Thymus (tissue), 14 donors: ENCODE measurements at places on chromosomes 16 and 17.

GRCh38 chr17:78340183-78340955, 19.5 kb downstream of the SOCS3 start:
- peaks cover 11% of the 10 kb centered on the region for H3K27me3 ChIP-seq
- DNase-seq = no peak
- peaks cover 33% of the 10 kb centered on the region for H3K4me1 ChIP-seq
- H3K4me3 ChIP-seq = no peak overlapping the region

DNA sequence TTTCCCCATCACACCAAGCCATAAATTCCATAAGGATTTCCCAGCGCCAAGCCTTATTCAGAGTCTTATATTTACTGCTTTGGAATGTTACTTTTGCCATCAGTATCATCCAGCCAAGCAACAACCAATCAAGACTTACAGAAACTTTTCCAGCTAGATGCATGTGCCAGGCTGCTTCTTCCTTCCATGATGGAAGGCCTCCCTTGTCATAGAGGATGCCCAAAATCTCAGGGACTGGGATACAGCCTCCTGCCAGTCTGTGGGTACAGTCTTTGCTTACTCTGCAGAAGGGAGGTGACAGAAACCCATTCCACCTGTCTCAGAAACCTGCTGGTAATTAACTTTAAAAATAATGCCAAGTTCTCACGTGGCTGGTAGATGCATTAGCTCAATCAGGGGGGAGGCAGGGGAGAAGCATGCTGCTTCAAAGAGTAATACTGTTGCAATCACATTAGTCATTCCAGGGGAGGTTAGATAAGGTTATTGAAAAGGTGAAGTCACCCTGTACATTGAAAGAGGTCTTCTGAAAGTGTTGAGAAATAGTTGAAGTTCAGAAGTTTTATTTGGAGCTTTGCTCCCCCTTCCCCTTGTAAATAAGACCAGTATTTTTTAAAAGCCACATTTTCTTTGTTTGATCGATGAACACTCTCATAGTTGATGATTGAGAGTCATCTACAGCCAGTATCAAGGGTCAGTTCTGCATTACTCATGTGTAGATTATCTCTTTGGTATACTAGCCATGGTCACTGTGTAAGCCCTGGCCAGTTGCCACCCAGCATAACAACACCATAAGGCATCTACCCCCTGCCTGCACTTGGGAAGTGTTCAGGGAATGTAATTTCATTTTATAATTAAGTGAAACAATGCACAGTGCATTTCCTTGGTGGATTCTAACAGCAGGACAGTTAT, 22.2 kb downstream of the HLF start:
- H3K27me3 ChIP-seq = no peaks in the 10 kb centered on the region
- H3K36me3 ChIP-seq = no peaks in the 10 kb centered on the region
- DNase-seq = no peak

DNA sequence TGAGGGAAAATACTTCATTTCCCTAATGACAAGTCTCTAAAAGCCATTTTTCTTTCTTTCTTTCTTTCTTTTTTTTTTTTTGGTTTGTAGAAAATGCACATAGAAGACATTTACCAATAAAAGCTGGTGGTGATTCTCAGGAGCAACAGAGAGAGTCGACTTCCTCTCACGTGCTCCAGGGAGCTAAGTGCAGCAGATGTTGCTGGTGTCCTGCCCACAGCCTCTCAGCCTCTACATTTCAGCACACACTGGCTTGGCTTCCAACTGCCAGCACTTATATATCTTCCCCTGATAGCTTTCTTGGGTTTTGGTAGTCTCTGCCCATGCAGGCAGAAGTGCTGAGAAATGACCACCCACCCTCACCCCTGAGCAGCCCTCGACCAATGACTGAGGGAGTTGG, 58.4 kb upstream of the MARCHF10 start:
- H3K27me3 ChIP-seq = no peaks in the 10 kb centered on the region
- no peaks in the 10 kb centered on the region for H3K4me1 ChIP-seq
- no peak overlapping the region for H3K4me3 ChIP-seq
- no peaks in the 10 kb centered on the region for H3K36me3 ChIP-seq
- no peak for DNase-seq

GRCh38 chr17:58336456-58337209, 8.0 kb upstream of the TSPOAP1 start:
- H3K4me3 ChIP-seq = peak overlapping the region; percentile 84
- peaks cover 25% of the 10 kb centered on the region for H3K4me1 ChIP-seq
- peaks cover 14% of the 10 kb centered on the region for H3K36me3 ChIP-seq
- no peaks in the 10 kb centered on the region for H3K27me3 ChIP-seq

DNA sequence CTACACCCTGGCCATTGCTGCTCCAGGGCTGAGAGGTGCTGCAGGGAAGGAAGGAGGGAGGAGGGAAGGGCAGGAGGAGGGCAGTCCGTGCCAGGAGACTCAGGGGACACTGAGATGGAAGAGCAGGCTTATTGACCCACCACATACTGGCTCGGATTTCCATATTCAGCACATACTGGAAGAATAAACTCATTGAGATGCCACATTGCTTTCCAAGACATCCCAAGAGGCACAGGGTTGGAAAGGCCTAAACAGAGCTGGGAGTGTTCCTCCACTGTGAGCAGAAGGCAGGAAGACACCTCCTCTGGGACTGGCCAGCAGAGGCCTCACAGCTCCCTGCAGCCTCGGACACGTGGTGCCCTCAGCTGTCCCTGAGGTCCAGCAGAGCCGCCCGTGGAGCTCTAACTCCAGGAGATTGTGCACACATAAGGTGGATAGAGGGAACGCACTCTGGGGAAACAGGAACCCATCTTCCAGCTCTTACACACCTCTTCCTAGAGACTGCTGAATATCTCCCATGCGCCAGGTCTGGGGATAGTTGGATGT, 17.4 kb downstream of the CCDC182 start:
- H3K27ac ChIP-seq = no peak overlapping the region
- H3K4me1 ChIP-seq = no peaks in the 10 kb centered on the region
- no peak overlapping the region for H3K4me3 ChIP-seq
- no peaks in the 10 kb centered on the region for H3K36me3 ChIP-seq
- no peak for DNase-seq

GRCh38 chr16:81481207-81481821, 36.7 kb downstream of the CMIP start:
- DNase-seq = peak; percentile 41
- no peaks in the 10 kb centered on the region for H3K27me3 ChIP-seq
- H3K36me3 ChIP-seq = peaks cover 6% of the 10 kb centered on the region
- H3K4me3 ChIP-seq = no peak overlapping the region
- no peak overlapping the region for H3K27ac ChIP-seq

DNA sequence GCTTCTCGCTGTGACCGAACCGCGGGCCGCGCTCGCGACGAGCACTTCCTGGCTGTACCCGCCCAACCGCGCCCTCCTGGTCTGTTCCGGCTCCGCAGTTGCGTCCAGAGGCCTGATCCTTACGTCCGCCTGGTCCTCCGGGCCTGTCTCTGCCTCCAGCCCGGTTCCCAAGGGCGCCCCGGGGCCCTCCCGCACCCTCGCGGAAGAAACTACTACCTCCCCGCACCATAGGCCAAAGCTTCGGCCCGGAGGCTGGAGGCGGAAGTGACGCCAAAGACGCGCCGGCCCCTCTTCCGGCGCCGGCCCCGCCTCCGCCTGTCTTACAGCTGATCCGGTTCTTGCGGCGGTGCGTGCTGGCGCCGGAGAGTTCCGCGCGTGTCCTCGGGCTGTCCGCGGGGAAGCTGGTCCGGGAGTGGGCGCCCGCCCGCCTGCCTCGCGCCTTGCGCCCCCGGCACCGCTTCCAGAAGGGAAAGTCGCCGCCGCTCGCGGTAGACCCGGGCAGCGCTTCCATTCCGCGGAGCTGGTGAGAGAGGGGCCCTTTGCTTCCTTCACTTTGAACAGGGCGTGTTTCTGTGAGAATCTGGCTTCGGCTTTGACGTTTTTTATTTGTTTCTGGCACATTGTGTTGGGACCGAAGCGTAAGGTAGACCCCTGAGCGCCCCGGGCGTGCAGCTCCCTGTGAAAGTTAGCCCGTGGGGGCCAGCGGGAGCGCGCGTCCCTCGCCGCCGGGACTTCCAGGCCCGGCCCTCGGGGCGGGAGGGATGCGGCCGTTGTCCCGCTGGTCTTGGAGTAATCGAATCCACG, at the start of gene ZNF778:
ZNF778 (plus strand) TSS at position 316 of the 804 bp plus-strand sequence. CDS start 3,425 bp downstream, outside the sequence.
- DNase-seq = peak; percentile 63
- peak within 1 kb of the TSS; percentile 98 for H3K27ac ChIP-seq
- no peaks in the 10 kb centered on the region for H3K27me3 ChIP-seq
- peak within 1 kb of the TSS; percentile 95 for H3K4me3 ChIP-seq

DNA sequence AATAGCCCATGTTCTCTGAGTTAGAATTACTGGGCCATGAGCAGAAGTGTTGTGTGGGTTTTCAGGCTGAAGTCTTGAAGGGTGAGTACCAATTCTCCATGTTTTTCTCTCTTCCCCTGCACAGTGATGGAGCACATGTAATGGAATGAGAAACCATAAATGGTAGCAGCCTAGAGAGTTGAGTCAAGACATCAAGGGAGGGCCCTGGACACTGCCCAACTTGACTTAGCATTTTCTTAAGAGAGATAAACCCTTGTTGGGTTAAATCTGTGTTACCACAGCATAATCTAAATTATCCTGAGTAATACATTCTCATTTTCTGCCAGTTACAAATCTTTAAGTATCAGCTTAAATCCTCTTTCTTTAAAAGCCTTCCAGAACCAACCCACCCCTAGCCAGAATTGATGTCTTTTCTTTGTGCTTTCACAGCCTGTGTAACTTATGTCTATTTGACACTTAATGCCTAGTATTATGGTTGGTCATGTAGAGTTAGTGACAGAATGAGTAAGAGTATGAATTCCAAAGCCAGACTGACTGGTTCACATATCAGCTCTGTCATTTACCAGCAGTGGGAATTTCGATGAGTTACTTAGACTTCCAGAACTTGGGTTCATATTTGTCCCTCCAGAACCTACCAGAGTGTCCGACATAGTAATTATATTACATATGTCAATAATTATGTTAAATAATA, 27.0 kb upstream of the RGS9 start:
- H3K36me3 ChIP-seq = no peaks in the 10 kb centered on the region
- no peak overlapping the region for H3K27ac ChIP-seq
- H3K4me3 ChIP-seq = no peak overlapping the region
- no peaks in the 10 kb centered on the region for H3K4me1 ChIP-seq
